ENCODE measurements at places on chromosomes 16 and 17.
A peak's percentile ranks its signal among the peaks of the same experiment; 100 is the strongest.

GRCh38 chr16:68469796-68470460 lies 21.6 kb upstream of the SMPD3 start:
- no peak for DNase-seq

- DNase-seq = no peak
Measured at GRCh38 chr16:69741951-69742904, 12.5 kb downstream of the NOB1 start.

DNA sequence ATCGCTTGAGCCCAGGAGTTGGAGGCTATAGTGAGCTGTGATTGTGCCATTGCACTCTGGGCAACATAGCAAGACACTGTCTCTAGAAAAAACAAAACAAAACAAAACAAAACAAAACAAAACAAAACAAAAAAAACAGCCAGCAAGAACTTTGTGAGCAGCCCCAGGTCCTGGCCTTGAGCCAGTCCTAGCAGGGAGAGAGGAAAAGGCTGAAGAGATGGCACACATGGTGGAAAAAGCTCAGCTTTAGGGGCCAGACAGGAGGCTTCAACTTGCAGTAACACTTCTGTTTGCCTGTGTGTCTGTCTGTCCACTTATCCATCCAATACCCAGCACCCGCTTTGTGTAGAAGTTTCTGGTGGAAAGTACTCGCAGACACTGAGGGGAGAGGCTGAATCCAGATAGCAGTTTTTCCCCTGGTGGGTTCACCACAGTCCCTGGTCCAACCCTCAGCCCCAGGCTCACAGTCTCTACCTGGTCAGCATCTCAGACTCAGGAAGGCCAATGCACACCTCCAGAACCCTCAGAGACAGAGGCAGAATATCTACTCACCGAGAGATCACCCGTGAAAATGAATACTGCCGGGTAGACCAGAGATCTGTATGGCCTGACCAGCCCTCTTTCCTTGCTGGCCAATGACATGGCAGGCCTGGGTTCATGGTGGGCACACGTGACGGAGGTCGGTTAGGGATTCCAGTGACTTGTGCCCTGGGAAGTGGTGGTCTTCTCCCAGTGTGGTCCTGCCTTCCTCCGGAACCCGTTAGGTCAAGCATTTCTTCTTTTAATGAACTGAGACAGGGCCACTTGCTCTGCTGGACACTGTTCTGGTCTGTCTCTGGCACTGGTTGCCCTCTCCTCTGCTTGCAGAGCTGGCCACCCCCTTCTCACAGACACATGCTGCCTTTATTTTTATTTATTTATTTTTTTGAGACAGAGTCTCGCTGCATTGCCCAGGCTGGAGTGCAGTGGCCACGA lies 79.5 kb upstream of the DNAJA2 start:
- no peak for DNase-seq

DNA sequence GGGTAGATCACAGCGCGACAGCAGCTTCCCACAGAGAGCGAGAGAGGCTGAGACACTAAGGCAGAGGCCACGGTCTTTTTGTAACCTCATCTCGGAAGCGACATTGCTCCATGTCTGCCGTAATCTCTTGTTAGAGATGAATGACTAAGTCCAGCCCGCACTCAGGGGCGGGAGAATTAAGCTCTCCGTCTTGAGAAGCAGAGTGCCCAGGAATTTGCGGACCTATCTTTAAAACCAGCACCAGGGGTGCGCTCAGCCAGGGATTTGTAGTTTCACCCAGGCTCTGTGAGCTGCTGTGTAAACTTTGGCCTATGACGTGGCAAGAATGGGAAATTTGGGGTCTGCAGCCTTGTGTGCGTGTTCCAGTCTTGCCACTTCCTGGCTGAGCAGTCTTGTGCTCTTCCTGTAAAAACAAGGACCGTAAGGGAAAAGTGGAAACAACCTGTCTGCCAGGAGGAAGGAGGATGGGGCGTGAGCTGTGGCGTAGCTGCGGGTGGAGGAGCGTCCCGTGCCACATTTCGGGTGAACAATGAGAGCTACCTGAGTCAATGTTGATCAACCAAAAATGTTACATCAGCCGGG lies 16.0 kb upstream of the JPH3 start:
- no peak for DNase-seq

DNA sequence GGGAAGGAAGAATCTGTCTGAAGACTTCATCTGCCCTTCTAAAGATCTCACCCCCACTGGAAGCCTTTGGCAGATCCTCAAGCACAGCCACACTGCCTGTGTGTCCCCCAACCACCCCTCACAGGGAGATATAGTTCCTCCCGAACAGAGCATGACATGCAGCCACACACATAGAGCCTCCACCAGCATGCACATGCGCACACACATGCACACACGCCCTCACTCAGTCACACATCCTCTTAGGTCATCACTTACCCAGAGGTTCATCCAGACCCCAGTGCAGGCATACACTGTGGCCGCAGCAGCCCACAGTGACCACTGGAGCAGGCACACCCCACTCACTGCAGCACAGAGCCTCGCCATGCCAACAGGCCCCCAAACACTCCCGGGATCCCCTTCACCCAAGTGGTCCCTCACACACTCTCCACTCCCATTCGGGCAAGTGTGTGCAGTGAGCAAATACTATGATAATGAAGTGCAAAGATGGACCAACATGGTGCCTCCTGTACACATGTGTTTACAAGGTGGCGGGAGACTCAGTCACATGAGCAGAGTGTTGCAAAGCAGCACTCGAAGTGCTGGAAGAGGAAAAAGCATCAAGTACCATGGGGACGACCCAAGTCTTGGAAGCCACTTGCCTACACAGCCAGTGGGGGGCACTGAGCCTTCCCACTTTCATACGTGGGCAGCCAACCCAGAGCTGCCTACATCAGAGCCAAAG lies 17.0 kb upstream of the SP6 start:
- DNase-seq = no peak

DNA sequence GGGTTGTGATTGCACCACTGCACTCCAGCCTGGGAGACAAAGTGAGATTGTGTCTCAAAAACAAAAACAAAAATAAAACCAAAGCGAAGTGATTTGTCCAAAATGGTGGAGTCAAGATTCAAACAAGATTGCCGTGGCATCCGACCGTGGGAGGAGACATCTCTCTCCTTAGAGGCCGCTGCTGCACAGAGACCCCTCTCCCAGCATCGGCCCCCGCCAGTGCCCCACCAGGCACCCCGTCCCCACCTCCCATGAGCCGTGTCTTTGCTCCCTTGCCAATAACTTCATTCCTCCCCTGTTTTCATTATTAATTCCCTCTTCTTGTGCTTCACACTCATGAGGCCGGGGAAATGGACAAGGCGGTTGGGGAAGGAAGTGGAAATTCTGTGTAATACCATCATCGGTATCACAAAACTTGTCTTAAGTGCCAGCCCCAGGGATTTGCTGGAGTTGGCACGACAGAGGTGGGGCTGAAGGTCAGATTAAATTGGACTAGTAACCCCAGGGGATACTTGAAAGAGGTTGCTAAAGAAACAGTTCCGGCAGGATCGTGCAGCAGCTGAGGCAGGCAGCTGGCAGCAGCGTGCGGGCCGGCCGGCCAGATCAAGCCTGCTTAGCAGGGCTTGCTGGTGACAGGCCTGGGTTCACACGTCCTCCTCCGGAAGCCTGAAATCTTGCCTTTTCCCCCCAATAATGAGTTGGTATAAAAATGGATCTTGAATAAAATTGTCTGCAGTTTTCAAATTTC lies 66.8 kb downstream of the RTN4RL1 start:
- peak; percentile 11 for DNase-seq

- no peak for DNase-seq
Measured at GRCh38 chr16:5031601-5032000, 2.1 kb downstream of the NAGPA start.

Measured in skeletal muscle cell (primary cell).